Calu3 (cell line): ENCODE measurements at places on chromosomes 7 and 10. TPM values are rescaled to one million over a fixed set of nuclear protein-coding genes. Genes with fewer than 3 reads are reported as not detected.

Gene STEAP2
- total RNA-seq, result 38.5 and 38.7 TPM in 2 replicates

Gene AZGP1
- 15.4 and 25.6 TPM in 2 replicates for total RNA-seq

Gene NPFFR1
- 0.20 and 0.24 TPM in 2 replicates for total RNA-seq

Gene ICA1
- 60.4 and 66.4 TPM in 2 replicates for total RNA-seq

Gene SLIT1
- not detected in 2 replicates for total RNA-seq

- no peaks in the 10 kb centered on the region for H3K27me3 ChIP-seq
- H3K27ac ChIP-seq, result peak overlapping the region; percentile 46
- DNase-seq, result no peak
- H3K36me3 ChIP-seq, result peaks cover 99% of the 10 kb centered on the region
- H3K4me3 ChIP-seq, result no peak overlapping the region
These were observed 23.4 kb upstream of the HK1 start for GRCh38 chr10:69254877-69255276.

- no peaks in the 10 kb centered on the region for H3K27me3 ChIP-seq
- peaks cover 59% of the 10 kb centered on the region for H3K4me1 ChIP-seq
- DNase-seq, result peak; percentile 73
- peaks cover 19% of the 10 kb centered on the region for H3K36me3 ChIP-seq
These were observed 651.5 kb downstream of the TNS3 start for GRCh38 chr7:46930366-46930765.

- DNase-seq, result no peak
- no peak overlapping the region for H3K27ac ChIP-seq
These were observed 132.5 kb downstream of the RELN start for GRCh38 chr7:103856929-103857328.
